NCI-H2081 (cell line): ENCODE measurements at places on chromosomes 4 and X.

DNA sequence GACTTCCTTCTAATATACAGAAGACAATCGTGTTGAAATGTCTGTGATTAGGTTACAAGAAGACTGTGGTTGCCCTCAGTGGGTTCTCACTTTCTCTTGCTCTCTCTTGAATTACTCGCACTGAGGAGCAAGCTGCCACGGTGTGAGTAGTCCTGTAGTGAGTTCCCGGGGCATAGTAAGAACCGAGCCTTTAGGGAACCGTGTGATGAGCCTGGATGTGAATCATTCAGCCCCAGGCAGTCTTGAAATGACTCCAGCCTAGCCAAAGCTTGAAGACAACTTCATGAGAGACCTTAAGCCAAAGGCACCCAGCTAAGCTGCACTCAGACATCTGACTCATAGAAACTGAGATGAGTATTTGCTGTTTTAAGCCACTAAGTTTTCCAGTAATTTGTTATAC, 292.7 kb downstream of the SPOCK3 start:
- DNase-seq = no peak

DNA sequence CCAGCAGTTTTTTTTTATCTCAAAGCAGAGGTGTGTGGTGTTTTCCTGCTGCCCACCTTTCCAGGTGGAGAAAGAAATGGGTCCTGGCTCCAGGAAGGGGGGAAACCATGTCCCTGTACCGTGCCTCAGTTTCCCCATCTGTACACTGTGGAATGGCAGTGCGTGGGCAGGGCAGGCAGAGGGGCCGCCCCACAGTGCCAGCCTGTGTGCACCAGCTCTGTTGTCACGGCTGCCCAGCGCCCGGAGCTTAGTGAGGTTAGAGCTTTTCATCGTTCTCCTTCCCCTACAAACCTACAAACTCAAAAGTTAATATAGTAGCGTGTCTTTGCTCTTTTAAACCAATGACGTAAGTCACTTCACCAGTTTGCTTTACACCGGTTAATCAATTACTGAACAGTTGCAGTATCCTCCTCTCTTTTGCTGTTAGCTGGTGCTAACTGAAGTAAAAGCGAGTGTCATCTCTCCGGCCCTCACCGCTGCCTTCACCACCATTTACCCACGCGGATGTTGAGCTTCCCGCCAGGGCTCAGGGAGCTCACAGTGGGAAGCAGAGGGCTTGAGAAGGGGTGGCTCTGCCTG, 114.8 kb upstream of the ADRA2C start:
- no peak for DNase-seq

- no peak for DNase-seq
Measured at GRCh38 chr4:119116925-119117900, 18.4 kb upstream of the MYOZ2 start.

DNA sequence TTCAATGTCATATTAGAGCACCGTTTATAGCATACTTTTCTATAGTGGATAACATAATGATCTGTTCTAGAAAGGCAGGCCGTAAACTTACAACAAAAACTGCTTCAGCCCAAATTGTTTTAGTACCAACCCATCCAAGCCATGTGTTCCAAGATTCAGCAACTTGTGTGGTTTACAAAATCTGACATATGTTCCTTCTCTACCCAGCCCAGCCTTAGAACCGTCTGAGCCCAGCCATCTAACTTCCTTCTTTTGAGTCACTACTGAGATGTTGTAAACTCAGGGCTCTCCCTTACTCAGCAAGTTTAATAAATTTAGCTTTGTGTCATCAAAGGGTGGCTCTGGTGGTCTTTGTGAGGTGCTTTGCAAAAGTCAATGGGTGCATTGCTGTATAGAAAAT, 32.4 kb upstream of the REPS2 start:
- DNase-seq = no peak

DNA sequence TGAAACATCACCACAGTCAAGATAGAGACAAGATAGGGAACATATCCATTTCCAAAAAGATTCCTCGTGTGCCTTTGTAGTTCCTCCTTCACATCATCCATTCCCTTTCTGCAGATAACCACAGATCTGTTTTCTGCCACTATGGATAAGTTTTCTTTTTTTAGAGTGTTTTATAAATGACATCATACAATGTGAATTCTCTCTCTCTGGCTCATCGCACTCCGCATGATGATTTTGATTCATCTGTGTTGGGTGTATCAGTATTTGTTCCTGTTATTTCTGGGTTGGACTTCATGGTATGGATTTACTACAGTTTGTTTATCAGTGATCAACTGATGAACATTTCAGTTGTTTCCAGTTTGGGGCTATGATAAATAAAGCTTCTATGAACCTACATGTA, 23.2 kb upstream of the ANXA3 start:
- DNase-seq = no peak

- DNase-seq = no peak
Measured at GRCh38 chr4:2413821-2414610, 4.4 kb downstream of the ZFYVE28 start.

DNA sequence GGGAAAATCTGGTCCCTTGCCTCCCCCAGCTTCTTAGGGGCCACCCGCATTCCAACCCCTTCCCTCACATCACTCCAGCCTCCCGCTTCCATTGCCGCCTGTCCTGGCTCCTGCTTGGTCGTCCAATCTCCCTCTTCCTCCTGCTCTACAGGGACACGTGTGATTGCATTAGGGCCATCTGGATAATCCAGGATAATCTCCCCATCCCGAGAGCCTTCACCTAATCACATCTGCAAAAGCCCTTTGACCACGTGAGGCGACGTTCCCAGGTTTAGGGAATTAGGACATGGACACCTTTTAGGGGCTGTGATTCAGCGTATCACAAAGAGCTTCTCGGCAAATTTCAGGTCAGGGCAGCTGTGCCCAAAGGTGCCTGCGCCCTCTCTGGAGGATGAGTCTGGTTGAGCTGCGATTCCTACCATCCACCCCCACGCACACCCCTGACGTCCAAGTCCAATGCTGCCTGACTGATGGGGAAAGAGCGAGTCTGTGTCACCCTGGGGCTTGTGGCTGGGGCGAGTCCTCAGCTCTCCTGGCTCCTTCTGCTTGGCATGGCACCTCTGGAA, 104.6 kb downstream of the PSAPL1 start:
- no peak for DNase-seq

- no peak for DNase-seq
Measured at GRCh38 chr4:72084587-72085011, 52.8 kb downstream of the NPFFR2 start.

- DNase-seq = no peak
Measured at GRCh38 chr4:138438608-138439007, 196.5 kb upstream of the SLC7A11 start.
